Fibroblast of the aortic adventitia (primary cell): ENCODE measurements at places on chromosomes 13 and 19.

DNA sequence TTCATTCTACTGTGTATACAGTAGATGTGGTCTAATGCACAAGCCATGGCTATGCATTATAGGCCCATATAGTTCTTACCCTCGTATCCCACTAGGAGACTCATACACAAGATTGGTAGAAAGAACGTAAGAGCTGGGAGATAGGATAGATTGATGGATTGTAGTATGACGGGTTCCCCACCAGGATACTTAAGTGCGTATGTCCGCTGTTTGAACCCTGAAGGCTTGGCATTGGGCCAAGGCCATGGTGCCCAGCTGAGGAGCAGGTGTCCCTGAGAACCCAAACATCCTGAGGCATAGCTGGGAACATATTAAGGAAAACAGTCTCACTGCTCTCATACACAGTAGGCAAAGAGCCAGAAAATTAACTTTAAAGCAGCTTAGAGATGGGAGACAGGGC is 617.5 kb upstream of the KLF12 start:
- no peak for DNase-seq

- no peak for DNase-seq
These were observed 10.4 kb upstream of the RASA3 start for GRCh38 chr13:114142640-114143490.

DNA sequence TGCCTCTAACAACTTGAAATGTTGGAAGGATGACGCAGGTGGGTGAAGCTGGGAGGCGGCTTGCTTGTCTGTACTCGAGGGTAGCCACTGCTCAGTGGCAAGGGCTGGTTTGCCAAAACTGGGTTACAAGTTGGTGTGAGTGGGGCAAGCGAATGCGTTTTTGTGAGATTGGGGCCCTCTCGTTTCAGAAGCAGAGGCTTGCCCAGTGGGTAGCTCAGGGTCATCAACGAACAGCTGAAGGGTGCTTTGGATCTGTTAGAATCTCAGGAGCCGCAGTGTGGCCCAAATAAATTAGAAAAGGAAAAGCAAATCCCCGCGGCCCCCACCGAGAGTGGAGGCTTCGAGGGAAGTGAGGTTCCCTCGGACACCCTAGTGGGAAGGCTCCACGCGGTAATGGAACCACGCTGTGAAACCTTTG is 7.3 kb downstream of the ATP4B start:
- no peak for DNase-seq

GRCh38 chr19:1158885-1159448 is 15.1 kb downstream of the SBNO2 start:
- no peak for DNase-seq

- peak; percentile 67 for DNase-seq
These were observed 146.0 kb upstream of the GPC6 start for GRCh38 chr13:93080587-93080986.

DNA sequence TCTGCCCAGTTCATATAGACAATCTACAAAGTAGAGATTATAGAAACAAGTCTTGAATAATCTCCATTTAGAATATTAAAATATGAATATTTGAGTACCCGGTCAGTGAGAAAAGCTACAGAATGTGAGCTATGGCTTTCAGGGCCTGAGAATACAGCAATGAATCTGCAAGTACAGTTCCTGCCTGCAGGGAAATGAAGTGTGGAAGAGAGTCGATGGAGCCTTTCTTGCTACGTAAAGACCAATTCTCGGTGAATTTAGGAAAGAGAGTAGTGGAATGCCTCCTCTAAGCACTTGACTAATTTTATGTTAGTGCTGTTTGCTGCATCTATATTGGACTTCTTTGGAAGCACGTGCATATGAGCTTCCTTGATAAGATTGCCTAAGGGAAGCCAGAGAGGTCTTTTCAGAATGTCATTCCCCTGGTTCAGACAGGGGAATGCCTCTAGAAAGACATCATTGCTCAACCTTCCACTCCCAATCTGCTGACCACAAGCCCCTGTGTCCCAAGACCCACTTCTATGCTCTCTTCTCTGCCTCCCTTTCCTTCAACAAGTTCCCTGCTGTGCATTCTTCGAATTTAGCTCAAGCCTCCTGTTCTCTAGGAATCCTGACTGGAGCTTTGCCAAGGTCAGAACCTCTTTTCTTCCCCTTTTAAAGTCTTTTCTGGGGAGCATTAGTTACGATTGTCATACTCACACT is 41.9 kb downstream of the GPC6 start:
- no peak for DNase-seq

DNA sequence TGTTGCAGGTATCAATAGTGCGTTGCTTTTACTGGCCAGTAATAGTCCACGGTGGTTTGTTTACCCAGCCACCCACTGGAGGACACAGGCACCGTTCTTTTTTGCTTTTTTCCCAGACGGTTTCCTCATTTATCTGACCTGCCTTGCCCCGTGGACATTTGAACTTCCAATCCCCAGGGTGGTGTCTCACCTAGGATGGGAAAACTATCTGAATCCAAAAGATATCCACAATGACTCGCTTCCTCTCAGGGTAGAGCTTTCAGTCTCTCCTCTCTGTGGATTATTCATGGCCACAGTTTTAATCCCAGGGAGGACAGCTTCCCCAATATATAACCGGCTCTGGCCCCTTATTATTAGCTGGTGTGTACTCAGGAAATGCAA is 170.8 kb downstream of the FOXO1 start:
- no peak for DNase-seq

DNA sequence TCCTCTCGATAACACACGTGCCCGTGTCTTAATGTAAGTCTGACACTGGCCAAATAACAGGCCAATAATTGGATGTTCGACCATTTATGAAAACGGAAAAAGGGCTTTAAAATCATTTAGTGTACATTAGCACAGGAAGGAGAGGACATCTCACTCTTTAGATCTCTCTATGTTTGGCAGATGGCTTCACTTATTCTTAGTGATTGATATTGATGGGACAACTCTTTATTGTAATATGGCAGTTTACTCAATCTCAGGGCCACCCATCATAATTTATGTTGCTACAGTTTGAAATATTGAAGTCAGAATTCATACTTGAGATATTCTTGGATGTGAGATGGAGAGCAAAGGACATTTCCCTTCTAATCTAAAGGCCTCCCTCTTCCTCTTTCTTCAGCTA is 430.7 kb upstream of the ARGLU1 start:
- DNase-seq = no peak

GRCh38 chr19:16351133-16351809 is 26.6 kb downstream of the KLF2 start:
- DNase-seq = peak; percentile 51

DNA sequence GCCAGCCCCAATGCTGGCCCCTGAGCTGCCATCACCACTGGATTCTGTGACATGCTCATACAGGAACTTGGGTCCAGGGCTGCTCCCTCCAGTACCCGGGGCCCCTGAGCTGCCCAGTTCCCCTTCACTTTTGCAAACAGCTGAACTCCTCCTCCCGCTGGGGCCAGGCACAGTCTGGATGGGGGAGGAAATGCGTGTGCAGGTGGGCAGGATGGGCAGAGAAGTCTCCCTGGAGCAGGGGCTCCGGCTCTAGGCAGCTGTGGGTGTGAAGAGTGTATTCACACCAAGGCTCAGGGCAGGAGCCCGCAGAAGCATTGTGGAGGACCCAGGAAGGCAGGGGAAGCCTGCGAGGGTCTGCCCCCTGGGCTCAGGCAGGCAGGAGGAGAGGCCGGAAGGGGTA is 12.4 kb downstream of the POP4 start:
- no peak for DNase-seq

DNA sequence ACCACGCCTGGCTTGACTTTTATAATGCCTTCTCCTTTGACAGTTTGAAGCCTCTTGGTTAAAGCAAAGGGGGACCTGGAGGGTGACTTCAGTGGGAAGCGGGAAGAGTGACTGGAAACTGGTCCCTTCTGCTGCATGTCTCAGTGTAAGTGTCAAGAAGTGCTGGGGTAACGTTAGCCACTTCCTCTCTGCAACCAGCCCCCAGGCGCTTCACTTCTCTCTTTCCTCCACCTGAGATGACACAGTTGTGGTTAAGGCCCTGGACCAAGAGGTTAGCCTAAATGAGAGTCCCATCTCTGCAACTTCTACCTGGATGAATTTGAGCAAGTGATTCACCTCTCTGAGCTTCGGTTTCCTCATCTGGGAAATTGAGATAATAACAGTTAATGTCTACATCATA is 16.3 kb downstream of the LEUTX start:
- no peak for DNase-seq

- DNase-seq = no peak
These were observed 344 bp upstream of the HAUS5 start for GRCh38 chr19:35612224-35612558.

- peak; percentile 6 for DNase-seq
These were observed 27.8 kb upstream of the TDRD3 start for GRCh38 chr13:60369242-60369641.

- no peak for DNase-seq
These were observed 653 bp downstream of the MVB12A start for GRCh38 chr19:17420475-17420924.

DNA sequence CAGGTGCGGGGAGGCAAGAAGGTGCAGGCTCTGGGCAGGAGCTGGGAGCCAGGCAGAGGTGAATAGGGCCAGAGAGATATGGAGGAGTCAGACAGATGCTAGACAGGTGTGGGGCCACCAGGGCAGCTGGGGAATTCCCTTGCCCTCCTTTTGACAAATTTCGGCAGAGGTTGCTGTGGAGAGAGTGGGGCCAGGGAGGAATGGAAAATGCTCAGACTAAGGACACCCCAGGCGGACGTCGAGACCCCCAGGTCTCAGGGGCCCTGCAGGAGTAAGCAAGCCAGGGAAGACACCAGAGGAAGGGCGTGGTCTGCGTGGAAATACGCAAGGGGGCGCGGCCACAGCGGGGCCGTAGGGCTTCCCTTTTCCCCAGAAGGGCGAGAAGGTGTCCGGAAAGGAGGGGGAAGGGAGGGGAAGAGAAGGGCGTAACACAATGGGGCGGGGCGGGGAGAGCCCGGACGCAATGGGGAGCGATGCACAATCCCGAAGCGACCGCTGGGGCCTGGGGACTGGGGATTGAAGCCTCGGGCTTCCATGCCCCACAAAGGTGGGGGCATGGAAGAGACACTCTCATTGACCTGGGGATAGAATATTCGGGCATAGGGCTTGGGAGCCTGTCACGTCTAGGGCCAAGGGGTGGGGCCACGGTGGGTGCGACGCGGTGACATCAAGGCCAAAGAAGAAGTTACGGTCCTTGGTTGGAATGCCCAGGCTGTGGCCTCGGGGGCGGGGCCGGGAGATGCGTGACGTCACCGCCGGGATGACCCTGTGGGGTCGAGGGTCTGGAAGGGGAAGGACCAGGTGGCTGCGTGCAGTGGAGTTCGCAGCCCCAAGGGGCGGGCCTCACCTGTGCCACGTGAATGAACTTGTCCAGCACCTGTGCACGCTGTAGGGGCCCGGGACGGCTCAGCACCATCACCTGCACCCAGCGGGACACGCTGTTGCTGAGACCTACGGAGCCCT is 8.2 kb downstream of the RASGRP4 start:
- no peak for DNase-seq

DNA sequence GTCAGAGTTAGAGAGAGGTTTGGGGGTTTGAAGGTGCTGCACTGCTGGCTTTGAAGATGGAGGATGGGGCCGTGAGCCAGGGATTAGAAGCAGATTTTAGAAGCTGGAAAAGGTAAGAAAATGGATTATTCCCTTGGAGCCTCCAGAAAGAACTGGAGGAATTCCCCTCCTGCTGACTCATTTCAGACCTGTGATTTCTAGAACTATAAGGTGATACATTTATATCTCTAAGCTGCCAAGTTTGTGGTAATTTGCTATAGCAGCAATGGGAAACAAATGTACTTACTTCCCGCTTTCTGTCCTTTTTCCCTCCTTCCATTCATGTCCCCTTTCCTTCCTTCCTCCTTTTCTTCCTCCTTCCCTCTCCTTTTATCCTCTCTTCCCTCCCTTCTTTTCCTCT is 78.5 kb upstream of the PCDH8 start:
- no peak for DNase-seq

- DNase-seq = no peak
These were observed 5.3 kb downstream of the SIGLECL1 start for GRCh38 chr19:51256155-51256625.

- DNase-seq = no peak
These were observed 44.7 kb downstream of the PLPP2 start for GRCh38 chr19:246551-246950.

GRCh38 chr19:492091-492531 is 4.2 kb upstream of the MADCAM1 start:
- peak; percentile 11 for DNase-seq

GRCh38 chr13:97658556-97658955 is 224.6 kb downstream of the RAP2A start:
- no peak for DNase-seq

GRCh38 chr13:101700598-101700997 is 248.1 kb downstream of the ITGBL1 start:
- peak; percentile 90 for DNase-seq

DNA sequence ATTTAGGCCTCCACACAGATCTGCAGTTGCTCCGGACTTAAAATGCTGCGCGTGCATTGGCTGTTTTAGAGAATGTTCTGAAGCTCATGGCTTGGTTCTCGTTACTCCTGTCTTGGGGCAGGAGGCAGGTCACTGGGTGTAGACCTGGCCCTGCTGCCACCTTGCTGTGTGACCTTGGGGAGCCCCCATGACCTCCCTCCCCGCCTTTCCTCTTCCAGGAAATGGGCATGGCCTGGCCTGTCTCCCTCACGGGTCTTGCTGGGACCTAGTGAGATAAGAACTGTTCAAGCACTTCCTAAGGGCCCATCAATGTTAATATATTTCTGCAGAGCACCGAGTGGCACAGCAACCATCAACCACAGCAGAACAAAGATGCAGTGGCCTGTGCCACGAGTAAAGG is 49.4 kb downstream of the KLF2 start:
- no peak for DNase-seq

DNA sequence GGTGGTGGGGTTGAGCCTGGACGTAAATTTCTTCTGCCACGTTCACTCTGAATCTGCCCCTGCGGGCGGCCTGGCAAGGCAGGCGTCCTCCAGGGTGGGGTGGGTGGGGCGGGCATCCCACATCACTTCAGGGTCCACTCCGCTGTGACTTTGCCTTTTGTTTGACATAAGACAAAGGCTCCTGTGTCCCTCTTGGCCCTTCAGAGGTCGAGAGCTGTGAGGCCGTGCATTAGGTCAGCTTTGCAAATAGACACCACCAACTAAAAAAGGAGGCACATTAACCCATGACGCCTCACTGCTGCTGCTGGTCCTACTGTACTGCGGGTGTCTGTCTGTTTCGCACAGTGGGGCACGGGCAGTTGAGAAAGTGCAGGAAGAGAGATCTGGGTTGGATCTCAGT is 10.5 kb upstream of the ZNF536 start:
- DNase-seq = no peak

DNA sequence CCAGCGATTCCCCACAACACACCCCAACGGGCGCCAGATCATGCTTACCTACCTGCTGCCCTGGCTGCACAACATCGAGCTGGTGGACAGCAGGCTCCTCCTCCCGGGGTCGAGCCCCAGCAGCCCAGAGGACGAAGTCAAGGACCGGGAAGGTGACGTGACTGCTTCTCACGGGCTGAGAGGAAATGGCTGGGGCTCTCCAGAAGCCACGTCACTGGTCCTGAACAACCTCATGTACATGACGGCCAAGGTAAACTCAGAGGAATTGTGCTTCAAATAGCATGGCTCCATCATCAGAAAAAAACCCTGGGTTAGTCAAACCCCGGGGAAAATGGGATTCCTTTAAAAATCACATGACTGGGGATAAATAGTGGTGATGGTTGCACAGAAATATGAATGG is 106.3 kb downstream of the ZAR1L start:
- DNase-seq = no peak

- DNase-seq = no peak
These were observed 6.8 kb upstream of the LRFN1 start for GRCh38 chr19:39327363-39328045.

- DNase-seq = no peak
These were observed 45.9 kb upstream of the ATP11A start for GRCh38 chr13:112643759-112644459.
